ENCODE measurements at places on chromosomes 16 and 17.

DNA sequence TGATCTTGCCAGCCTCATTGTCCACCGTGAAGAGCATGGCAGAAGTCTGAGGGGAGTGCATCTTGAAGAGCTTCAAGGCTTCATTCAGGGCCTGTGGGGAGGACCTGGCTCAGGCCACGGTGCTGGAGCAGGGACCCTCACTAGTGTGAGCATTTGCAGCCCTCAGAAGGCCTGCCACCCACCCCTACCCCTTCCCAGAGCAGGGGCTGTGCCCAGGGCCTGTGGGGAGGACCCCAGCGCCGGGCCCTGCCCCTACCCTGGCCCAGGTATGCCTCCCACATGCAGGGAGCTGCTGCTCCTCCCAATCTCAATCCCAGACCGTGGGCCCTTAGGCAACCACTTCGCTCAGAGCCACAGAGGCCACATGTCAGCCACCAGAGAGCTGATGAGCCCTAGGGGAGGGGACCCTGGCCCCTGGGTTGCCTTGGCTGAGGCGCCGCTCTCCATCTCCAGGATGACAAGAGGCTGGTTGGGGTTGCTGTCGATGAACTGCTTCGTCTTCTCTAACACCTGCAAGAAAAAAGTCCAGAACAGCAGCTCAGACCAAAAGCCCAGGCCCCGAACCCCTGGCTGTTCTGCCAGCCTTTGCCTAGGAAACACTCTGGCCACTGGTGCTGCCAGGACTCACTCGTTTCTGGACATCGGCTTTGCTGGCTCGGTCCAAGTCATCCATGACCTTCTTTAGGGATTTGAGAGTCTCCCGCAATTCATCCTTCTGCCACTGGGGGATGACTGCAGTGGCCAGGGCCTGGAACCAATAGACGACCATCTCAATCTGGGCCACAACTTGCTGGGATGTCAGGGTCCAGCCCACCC is 1.8 kb upstream of the EXOSC6 start:
- DNase-seq = peak; percentile 74

GRCh38 chr17:41539071-41539492 is 11.0 kb upstream of the KRT19 start:
- no peak for DNase-seq

- DNase-seq = no peak
Observed at GRCh38 chr17:37494401-37494831, 4.7 kb downstream of the DUSP14 start.

DNA sequence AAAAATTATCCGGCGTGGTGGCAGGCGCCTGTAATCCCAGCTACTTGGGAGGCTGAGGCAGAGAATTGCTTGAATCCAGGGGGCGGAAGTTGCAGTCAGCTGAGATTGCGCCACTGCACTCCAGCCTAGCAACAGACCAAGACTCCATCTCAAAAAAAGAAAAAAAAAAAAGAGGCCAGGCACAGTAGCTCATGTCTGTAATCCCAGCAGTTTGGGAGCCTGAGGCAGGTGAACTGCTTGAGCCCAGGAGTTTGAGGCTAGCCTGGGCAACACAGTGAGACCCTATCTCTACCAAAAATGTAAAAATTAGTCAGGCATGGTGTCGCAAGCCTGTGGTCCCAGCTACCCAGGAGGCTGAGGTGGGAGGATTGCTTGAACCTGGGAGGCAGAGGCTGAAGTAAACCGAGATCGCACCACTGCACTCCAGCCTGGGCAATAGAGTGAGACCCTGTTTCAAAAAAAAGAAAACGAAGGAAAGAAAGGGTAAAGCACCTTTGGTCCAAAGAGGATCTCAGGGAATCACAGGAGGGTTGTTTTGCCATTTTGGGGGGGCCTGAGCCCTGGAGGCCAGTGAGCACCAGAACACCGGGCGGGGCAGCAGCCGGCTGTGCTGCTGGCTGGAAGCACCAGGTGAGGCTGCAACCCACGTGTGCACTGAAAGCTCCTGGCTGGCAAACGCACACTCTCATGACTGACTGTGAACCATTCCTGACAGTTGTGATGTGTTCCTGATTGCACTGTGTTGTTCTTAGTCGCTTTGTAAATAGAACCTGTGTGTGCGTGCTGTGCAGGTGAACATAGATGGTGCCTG is 18.4 kb downstream of the HS3ST6 start:
- DNase-seq = no peak

DNA sequence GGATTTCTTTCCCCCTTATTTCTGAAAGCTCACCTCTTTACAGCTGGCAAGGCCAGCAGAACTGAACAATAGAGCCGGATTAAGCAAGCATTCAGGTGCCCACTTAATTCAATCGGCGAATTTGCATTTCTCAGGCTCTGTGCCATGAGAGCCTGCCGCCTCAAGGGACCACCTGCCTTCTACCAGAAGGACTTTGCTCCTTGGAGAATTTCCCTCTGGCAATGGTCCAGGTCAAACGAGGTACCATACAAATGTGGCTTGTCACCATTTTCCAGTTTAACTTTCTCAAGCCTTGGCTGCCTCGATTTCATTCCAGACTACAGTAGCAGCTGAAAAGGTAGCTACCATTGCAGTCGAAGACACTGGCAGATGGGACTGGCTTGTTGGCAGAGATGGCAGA is 534.0 kb downstream of the MAF start:
- DNase-seq = no peak

GRCh38 chr17:43430936-43431713 is 32.3 kb downstream of the ARL4D start:
- DNase-seq = no peak

GRCh38 chr16:67893743-67894399 is 817 bp downstream of the PSKH1 start:
- peak; percentile 10 for DNase-seq

- DNase-seq = no peak
Observed at GRCh38 chr17:64084086-64084939, 45.6 kb downstream of the ERN1 start.

DNA sequence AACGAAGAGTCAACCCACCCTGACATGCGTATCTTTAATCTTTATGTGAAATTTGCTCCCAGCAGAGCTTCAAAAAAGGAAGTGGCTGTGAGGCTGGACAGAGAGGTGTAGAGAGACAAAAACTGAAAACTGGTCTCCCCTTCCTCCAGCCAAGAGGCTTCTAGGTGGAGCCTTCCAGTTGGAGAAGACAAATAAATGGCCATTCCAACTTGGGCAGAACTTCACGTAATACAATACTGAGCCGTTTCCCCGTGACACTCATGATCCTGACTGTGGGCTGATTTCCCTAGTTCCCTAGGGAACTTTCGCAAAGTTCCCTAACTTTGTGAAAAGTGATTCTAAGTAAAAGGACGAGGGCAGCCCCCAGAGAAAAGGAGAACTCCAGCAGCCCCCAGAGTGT is 78.8 kb downstream of the ZFHX3 start:
- no peak for DNase-seq

- no peak for DNase-seq
Observed at GRCh38 chr16:5058476-5058875, 7.3 kb downstream of the C16orf89 start.

GRCh38 chr16:49472598-49472997 is 99.0 kb downstream of the C16orf78 start:
- DNase-seq = no peak

DNA sequence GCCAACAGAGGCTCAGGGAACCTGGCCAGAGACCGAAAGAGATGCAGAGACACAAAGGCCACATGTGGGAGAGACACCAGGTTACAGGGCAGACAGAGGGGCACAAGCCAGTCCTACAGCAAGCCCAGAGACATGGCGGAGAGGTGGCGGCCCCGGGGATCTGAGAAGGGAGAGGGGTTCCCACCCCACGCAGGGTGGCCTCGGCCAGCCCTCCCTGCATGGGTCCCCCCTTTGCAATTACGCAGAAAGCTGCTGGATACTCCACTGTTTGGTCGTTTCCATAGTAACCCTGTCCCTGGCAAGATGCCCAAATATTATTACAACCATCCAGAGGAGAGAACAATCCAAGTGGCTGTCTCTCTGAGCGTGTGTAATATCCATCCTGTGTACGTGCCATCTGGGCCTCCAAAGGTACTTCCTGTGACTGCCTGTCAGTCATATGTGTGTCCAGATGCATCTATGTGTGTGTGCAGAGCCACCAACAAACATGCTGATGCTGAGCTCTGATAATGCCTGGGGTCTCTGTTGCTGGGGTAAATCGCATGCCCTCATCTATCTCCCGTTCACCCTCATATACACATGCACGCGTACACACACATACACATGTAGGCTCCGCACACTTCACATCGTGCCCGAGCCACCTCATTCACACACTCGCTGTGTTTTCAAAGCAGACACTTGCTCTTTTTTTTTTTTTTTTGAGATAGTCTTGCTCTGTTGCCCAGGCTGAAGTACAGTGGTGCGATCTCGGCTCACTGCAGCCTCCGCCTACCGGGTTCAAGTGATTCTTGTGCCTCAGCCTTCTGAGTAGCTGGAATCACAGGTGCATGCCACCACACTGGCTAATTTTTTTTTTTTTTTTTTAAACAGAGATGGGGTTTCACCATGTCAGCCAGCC is 5.5 kb downstream of the PCGF2 start:
- DNase-seq = no peak

GRCh38 chr17:30334421-30334820 is 564 bp upstream of the TMIGD1 start:
- no peak for DNase-seq

DNA sequence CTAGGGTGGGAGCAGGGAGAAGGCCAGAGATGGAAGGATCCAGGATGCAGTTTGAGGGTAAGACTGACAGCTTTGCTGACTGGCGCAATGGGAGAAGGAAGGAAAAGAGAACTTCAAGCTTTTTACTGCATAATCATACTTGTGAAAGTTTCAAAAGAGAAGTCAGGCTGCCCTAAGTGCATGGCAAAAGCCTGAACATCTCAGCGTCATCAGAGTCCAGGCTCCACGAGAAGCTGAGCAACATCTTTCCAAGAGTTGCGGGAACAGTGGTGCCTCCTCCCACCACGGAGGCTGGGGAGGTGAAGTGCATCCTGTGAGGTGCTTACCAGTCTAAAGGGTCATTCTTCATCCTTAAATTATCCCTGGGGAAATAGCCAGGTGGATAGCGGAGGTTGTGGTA is 26.9 kb upstream of the SLC38A8 start:
- no peak for DNase-seq

- no peak for DNase-seq
Observed at GRCh38 chr16:69411064-69411985, 13.1 kb upstream of the CYB5B start.

GRCh38 chr17:57913575-57914272 is 41.5 kb downstream of the CUEDC1 start:
- no peak for DNase-seq

DNA sequence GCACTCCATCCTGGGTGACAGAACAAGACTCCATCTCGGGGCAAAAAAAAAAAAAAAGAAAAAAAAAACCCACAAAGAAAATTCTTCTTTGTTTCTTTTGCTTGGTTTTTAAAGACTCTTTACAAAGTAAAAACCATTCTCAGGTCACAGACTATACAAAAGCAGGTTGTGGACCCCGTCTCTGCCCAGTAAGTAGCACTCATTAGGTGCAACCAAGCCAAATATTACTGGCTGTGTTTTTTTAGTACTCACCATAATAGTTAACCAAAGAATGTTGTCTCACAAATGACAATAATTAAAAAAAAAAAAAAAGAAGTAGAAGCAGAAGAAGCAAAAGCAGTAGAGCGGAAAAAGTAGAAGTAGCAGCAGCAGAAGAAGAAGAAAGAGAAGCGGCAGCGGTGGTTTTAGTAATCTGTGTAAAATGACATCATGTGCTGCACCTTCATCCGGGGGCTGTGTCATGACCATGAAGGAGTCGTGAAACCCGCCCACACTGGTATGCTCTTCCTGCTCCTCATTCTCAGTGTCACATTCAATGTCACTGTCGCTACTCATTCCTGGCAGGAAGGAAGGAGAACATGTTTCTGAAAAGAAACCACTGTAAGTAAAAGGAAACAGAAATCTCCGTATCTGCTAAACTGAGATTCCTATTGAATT is 105.4 kb downstream of the TRIM37 start:
- peak; percentile 38 for DNase-seq

- DNase-seq = no peak
Observed at GRCh38 chr16:31767267-31767666, 106.3 kb upstream of the ZNF267 start.

GRCh38 chr16:88442727-88443576 is 10.1 kb upstream of the ZFPM1 start:
- DNase-seq = peak; percentile 41

- no peak for DNase-seq
Observed at GRCh38 chr16:52086901-52087300, 460.0 kb downstream of the TOX3 start.

Measured in HAP-1 (cell line).